ENCODE measurements at places on chromosomes 11 and 22.

- DNase-seq: peak; percentile 53
These were observed 22.8 kb upstream of the SLC25A18 start for GRCh38 chr22:17540481-17540880.

DNA sequence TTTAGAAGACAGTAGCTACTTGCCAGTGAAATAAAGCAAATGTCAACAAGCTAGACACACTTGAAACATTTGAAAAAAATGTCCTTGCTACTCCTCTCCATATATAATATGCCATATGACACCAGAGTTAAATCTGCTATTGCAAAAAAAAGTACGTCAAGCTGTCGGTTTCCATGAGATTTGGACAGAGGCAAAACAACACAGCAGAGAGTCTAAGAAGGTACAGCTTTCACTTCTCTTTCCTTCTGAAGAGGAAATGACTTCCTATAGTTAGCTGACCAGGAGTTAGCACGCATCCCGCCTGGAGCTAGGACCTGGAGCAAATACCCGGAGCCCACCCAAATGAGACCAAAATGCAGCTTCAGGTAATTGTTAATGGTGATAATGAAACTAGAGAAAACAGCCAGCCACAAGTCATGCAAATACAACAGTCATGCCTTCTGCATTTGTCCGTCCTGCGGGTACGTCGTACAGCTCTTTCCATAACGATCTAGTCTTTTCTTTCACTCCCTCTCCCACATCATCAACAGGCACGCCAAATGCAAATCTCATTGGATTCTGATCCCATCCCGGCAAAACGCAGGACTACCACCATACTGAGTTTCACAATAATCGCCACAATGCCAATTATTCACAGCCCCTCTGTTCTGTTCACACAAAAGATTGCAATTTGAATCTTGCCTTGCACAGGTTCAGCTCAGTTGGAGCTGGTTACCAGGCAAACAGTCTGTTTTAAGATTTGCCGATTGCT is 395.0 kb upstream of the CCDC90B start:
- DNase-seq: no peak

GRCh38 chr22:43749473-43749872 is 62.6 kb downstream of the EFCAB6 start:
- no peak for DNase-seq

- peak; percentile 97 for DNase-seq
These were observed 25.9 kb upstream of the WNT7B start for GRCh38 chr22:46002757-46003270.

DNA sequence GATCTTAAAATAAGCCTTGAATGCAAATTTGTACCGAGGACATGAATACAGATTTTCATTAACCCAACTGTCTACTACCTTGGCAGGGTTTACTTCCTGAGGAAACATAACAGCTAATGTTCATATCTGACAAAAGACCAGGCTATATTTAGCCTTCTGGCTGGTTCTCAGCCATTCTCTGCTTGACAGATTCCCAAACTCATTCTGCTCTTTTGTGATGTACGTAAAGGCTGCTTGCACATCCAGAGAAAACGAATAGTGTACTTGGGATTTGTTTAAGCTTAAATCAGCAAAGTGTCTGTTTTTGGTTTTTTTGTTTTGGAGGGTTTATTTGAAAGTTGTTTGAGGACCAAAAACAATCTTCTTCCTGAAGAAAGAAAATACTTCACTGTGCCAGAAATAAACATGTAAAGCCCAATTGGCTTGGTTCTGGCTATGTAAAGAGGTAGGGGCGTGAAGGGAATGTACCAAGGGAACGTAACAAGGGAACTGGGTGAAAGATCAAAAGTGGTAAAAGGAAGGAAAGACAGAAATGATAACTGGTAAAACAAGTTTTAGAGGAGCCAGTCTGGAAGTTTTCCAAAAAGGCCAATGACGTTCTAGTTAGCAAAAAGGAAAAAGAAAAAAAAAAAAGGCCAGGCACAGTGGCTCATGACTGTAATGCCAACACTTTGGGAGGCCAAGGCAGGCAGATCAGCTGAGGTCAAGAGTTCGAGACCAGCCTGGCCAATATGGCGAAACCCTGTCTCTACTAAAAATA is 21.4 kb upstream of the CRTAM start:
- no peak for DNase-seq

GRCh38 chr11:78828676-78829075 is 254.0 kb upstream of the NARS2 start:
- DNase-seq: no peak

DNA sequence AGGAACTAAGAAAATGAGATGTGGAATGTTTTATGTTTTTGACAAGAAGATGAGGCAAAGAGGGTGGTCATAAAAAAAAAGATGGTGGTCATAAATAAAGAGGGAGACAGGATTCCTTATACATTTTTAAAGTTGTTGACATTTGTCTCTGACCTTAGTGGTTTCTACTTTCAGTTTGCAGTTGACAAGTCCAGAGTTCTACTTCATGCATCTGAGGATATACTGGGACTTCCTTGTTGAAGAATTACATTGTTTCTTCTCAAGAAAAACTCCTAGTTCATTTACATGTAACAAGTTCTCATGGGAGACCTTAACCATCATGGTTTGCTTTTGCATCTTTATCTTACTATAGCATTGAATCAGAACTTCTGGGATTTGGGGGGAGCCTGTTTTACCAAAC is 1.2 kb downstream of the OR6X1 start:
- DNase-seq: no peak

GRCh38 chr11:127195501-127196120 is 195.0 kb upstream of the KIRREL3 start:
- DNase-seq: no peak

DNA sequence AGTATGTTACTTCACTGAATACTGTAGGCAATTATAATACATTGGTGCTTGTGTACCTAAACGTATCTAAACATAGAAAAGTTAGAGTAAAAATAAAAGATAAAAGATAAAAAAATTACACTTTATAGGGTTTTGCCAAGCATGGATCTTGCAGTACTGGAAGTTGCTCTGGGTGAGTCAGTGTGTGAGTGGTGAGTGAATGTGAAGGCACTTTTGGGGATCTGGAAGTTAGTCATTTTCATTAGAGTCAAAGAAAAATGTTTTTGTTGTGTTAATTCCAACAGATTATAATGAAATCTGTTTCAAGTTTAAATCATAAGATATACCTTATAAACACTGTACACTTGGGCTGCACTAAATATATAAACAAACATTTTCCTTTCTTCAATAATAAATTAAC is 3.3 kb downstream of the SLC22A25 start:
- no peak for DNase-seq

DNA sequence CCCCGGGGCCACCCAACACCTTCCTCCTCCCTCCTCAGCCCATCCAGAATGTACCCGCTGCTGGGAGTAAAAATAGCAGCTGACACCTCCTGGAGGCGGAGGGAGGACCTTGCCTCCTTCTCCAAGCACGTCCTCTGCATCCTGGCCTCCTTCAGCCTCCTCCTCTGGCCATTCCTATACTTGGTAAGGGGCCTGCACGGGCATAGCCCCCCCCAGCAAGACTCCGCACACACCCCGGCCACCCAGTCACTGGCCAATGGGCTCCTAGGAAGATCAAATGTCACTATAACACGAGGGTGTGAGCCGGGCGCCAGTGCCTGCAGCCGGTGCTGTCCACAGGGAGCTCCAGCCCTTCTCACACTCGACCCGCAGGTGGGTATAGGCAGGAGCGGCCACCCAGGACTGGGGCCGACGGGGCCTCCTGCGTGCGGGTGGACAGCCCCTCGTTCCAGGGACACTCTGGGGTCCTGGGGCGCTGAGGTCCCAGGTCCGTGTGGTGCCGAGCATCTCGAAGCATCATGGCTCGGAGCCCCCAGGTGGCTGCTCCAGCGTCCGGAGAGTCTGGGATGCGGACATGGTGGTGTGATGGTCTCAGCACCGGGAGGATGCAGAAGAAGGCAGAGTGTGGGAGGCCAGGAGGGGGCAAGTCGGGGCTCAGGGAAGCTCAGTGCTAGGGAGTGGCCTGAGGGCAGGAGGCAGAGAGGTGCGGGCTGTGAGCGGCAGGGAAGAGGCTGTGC is at the start of gene TNNT3:
TSS of gene TNNT3 (plus strand) at position 313 of the 737 bp plus-strand sequence. CDS start 3,172 bp downstream, outside the sequence.
- DNase-seq: peak; percentile 91

GRCh38 chr22:37669586-37669985 is 5.8 kb upstream of the LGALS1 start:
- peak; percentile 87 for DNase-seq

DNA sequence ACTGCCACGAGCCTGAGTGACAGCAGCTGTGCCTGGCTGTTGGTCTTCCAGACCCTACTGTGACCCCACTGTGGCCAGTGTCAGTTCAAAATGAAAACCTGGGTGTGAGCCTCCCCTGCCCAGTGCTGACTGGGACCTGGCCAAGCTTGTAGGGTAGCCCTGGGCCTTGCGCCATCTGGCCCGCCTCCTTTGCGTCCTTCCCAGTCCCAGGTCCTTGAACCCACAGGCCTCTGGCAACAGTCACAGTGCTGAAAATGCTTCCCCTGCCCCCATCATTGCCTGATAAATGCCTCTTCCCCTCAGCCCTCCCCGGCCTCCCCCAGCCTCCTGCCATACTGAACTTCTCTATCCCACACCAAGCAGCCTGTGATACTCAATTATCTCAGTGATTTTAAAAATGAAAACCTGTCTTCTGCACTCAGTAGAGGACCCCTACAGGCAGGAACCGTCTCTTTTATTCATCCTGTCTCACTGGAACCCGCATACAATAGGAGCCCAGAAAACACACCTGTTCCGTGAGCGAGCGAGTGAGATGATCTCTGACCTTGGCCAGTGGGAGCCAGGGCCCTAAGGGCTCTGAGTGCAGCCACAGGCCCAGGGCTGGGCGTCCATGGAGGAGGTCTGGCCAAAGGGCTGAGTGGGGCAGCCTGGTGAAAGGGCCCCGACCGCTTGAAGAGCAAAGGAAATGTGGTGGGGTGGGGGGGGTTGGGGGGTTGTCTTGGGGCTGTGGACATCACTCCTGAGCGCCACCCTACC is 49.7 kb upstream of the TTLL12 start:
- no peak for DNase-seq

DNA sequence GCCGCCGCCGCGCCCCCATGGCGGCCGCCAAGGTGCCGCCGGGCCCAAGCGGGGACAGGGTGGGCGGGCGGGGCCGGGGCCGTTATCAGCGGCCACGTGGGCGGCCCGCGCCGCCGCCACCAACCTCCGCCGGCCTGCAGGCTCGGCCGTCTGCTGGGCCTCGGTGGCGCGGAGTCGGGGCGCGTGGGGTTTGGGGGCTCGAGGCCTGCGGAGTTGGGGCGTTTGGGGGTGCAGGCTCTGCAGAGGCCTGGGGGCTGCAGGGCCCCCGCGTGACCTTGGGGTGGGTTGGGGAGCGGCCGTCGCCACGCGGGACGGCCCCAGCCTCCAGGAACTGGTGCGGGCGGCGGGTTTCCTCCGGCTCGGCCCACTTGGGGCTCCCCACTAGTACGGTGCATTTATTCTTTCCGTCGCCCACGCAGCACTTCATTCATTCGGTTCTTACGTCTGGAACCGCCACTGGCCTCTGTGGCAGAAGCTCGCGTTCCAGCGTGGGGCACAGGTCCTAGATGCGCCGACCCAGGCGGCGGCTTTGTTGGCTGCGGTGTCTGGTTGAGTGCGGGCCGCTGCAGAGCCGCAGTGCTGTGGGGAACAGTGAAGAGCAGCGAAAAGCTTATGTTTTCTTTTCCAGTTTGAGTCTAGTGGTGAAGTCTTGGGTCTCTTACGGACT is 740 bp upstream of the TRMT2A start:
- DNase-seq: peak; percentile 94

GRCh38 chr11:72452495-72452894 is 18.2 kb upstream of the CLPB start:
- no peak for DNase-seq

- DNase-seq: peak; percentile 73
These were observed 18.4 kb downstream of the OR2AT4 start for GRCh38 chr11:75078233-75078632.

GRCh38 chr11:120608760-120609211 is 97.2 kb downstream of the GRIK4 start:
- DNase-seq: no peak

DNA sequence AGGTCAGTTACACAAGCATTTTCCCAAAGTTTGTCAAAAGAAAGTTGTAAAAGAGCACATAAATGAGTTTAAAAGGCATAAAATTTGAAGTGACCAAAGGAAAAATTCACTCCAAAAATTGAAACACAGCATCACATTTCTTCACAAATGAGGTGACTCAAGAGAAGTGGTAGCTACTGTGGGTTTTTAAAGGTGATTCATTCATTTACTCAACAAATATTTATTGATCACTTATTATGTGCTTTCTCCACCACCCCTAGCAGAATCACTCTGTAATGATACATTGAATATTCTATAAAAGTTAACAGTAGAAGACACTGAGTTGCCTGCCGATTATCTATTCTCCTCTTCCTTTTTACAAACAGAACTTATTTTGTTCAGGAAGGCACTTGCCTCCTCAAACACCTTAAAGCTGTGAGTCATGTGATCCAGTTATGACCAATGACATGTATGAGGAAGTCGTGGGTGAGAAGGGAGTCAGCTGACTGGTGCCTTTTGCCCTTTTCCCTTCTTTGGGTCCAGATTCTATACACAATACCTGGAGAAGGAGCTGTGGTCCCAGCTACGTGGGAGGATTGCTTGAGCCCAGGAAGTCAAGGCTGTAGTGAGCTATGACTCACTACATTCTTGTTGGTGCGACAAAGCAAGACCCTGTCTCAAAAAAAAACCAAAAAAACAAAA is 67.7 kb upstream of the CLNS1A start:
- DNase-seq: peak; percentile 66

DNA sequence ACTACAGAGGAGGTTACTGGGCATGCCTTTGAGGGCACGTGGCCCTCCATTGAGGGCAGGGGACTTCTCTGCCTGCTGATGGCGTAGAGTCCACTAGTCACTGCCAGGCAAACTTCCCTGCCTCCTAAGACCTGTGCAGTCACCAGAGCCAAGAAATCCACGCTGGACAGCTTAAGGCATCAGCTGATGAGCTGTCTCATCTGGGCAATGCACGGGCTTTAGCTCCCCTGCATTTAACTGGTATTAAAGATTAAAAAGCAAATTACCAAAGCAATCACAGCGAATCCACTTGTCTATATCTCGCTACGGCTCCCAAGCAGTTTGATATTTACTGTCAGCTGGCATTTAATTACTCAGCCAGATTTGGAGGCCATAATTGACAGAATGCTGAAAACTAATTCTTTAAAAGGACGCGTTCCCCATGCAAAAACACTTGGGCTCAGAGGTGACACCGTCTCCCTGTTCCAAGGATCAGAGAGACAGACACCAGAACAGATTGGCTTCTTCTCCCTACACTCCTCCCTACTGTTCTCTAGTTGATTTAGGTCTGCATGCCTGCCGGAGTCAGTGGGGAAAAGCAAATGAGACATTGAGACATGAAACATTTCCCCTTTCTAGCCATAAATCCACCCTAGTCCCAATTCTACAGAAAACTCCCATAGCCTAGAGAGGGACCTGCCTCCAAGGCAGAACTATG is 68.5 kb downstream of the SPATA19 start:
- no peak for DNase-seq

- no peak for DNase-seq
These were observed 27.1 kb upstream of the ACR start for GRCh38 chr22:50710886-50711285.
